ENCODE measurements at places on chromosomes 7 and 10.

DNA sequence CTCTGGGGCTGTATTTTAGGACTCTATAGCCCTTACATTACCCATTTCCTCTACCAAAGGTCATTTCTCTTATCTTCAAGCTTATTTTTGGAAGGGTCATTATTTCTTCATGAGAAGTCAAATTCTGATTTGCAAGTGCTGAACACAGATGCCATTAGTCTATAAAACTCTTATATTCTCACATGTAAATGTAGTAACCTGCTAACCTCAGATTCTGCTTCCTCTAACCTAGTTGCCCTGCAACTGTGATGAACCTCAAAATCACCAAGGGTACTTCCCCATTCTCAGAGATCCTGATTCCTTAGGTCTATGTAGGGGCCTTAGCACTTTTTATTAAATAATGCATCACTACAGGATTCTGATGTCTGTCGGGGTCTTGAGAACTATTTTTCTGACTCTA, 6.3 kb downstream of the FAS start:
- no peak for DNase-seq

GRCh38 chr7:69657331-69657730, 59.1 kb downstream of the AUTS2 start:
- DNase-seq = no peak

DNA sequence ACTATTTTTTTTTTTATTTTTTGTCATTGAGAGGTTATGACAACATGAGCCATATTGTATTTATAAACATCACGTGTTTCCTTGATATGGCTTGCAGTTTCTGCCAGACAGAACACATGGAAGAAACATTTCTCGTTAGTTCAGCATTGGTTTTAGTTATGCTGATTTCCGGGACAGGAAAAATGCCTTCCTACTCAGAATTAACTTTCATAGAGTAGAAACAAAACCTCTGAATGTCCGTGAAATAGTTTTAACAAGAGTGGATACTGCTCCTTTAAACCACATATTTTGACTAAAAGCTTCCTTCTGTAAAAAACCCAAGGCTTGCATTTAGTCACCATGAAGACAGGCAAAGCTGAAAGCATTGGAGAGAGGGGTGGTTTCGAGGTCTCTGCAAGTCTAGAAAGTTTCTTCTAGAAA, 240.4 kb downstream of the KIAA1217 start:
- no peak for DNase-seq

GRCh38 chr10:46218921-46219320, 67.9 kb upstream of the ANTXRL start:
- no peak for DNase-seq

GRCh38 chr10:48821692-48822091, 117.9 kb downstream of the LRRC18 start:
- no peak for DNase-seq

DNA sequence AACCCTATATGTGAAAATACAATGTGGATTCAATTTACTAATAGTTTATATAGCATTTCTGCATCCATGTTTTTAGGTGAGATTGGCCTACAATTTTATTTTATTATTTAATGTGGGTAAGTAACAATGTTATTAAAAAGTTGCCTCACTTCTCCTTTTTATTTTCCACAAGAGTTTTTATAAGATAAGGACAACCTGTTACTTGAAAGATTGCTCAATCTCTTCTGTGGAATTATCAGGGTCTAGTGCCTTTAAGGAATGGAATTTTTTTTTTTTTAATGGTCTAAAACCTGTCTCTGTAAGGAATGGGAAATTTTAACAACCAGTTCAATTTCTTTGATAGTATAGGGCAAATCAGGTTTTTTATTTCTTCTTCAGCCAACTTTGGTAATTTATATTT, 53.9 kb upstream of the RAB18 start:
- no peak for DNase-seq

DNA sequence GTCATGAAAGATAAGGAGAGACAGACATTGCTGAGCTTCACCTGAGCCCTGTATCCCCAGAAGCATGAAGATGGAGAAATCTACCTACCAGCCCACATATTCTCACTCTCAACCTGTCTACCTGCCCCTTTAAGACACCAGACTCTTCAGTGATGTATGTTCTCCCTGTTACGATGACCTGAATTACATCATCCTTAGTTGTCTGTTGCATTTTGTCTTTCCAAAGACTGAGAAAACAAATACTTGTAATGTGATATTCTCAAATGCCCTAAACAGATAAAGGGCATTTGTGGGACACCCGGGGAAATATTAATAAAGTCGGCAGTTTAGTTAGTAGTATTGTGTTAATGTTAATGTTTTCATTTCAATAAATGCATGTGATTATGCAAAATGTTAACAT, 305.8 kb upstream of the IGFBP3 start:
- no peak for DNase-seq

GRCh38 chr7:50646069-50646468, 80.9 kb upstream of the DDC start:
- DNase-seq = no peak

DNA sequence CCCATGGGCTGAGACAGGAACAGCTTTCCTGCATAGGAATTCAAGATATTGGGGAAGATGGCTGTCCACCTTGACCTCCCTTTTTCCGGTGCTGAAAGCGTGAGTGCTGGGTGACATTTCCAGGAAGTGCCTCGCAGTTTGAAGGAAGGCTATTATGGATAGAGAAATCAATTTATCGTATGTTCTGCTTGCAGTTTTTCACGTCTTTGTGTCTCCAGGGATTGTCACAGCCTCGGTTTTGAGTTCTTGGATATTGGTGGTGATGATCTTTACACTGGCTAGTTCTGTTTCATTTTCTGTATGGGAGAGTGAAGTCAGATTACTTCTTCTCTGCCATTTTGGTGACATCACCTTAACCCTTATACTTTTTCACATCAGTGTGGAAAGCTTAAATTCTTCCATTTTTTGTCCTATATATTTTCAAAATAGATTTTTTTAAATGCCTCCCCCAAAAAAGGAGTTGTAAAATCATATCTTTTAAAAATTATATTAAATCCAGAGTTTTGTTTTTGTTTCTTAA, 102.5 kb upstream of the APBB1IP start:
- no peak for DNase-seq

DNA sequence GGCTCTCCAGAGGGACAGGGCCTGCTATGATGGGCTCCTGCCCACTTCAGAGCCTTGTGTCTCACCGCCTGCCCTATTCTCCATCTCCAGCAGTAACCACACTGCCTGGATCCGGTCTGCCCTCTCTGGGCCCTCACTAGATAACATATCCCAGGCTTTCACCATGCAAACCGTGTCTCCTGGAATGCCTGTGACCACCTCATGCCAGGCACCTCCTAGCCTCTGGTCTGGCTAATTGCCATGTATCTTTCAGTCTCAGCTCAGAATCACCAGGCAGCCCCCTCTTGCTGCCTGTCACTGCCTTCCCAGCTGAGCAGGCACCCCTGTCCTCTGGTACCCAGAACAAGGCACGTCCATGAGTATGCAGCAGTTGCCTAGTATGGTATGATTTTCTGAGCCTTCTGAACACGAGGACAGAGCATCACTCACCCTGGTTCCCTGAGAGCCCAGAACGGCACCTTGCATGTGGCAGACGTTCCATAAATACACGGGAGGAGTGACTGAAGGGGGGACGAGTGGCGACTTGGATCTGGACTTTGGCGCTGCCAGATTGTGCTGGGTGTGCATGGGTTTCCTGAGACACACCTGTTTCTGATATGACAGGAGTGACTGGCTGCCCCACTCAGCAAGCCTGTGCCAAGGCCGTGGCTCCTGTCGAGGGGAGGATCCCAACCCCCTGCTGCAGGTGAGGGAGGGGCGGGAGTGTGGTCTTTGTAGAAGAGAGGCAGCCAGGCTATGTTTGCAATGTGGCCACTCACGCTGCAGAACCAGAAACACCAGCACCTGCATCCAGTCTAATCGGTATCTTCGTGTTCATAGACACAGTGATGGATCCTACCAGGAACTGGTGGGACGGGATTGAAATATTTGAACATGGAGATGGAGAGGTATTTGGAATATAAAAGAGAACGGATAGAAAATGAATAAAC, 95.2 kb downstream of the VOPP1 start:
- DNase-seq = no peak

GRCh38 chr10:118981946-118982345, 47.6 kb upstream of the NANOS1 start:
- DNase-seq = no peak

DNA sequence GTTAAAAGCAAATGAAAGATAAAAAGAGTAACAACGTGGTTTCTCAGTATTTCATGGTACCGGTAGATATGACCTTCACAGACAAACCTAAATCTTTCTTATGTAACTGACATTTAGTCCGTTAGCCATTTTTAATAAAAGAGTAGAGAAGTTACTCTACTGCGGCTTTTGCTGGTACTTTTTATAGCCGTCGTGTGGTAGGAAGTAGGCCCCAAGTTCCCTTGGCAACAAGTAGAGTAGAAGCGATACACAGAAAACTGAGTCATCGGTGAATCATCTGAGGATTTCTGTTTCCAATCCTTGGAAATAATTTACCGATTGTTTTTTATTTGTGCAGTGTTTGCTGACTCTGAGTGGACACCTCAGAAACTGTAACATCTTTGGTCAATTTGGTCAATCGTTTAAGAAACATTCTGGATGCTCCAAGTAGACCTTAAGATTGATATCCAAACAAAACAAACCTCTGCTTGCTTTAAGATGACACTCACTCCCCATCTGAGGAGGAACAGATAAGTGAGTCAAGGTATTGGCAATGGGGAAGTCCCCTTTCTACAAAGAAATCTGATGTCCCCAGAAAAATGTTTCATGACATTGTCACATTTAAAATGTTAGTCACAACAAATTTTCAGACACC, 63.9 kb upstream of the AHR start:
- no peak for DNase-seq

- DNase-seq = no peak
Observed at GRCh38 chr10:118324140-118324539, 18.0 kb downstream of the FAM204A start.

DNA sequence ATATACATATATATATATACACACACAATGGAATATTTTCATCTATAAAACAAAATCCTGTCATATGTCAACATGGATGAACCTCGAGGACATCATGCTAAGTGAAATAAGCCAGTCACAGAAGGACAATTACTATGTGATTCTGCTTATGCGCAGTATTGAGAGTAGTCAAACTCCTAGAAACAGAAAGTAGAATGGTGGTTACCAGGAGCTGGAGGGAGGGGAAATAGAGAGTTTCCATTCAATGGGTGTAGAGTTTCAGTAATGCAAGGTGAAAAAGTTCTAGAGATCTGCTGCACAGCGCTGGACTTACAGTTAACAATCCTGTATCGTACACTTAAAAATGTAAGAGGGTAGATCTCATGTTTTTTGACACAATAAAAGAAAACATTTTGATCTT, 181.9 kb downstream of the CDCA7L start:
- no peak for DNase-seq

DNA sequence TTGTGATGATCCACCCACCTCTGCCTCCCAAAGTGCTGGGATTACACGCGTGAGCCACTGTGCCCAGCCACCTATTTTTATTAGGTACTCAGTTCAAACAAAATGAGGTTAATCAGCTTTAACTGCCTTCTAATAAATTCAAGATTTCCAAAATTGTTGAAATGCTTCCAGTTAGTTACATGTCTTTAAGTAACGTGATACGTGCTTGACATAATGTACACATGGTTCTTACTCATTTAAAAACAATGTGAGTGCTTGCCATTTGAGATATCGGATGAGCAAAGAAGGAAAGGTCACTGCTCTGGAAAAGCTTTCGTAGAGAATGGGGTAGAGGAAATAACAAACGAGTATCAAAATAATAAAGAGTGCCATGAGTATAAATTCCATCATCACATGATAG, 83.6 kb downstream of the KMT2E start:
- DNase-seq = peak; percentile 15

- no peak for DNase-seq
Observed at GRCh38 chr7:117656806-117657205, 177.0 kb downstream of the CFTR start.

- DNase-seq = no peak
Observed at GRCh38 chr10:113992471-113993011, 51.1 kb upstream of the ADRB1 start.

GRCh38 chr10:78973901-78974616, 94.7 kb upstream of the ZMIZ1 start:
- DNase-seq = peak; percentile 91

GRCh38 chr7:7405461-7405860, 130.2 kb downstream of the COL28A1 start:
- DNase-seq = no peak

DNA sequence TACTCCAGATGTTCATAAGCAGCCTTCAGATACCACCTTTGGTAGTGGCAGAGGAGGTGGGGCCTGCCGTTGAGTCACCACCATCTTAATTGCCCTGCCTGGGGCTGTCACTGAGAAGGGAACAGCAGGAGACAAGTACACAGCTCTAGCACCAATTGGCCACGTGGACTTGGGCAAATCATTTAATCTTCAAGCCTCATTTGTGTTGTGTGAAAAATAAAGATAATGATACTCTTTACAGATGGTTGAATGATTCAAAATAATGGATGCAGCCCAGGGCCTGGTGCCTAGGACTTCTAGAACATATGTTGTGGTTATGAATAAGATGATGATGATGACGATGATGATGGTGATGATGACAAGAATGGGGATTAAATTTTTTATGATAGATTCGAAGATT, 111.9 kb upstream of the ADAM12 start:
- no peak for DNase-seq

DNA sequence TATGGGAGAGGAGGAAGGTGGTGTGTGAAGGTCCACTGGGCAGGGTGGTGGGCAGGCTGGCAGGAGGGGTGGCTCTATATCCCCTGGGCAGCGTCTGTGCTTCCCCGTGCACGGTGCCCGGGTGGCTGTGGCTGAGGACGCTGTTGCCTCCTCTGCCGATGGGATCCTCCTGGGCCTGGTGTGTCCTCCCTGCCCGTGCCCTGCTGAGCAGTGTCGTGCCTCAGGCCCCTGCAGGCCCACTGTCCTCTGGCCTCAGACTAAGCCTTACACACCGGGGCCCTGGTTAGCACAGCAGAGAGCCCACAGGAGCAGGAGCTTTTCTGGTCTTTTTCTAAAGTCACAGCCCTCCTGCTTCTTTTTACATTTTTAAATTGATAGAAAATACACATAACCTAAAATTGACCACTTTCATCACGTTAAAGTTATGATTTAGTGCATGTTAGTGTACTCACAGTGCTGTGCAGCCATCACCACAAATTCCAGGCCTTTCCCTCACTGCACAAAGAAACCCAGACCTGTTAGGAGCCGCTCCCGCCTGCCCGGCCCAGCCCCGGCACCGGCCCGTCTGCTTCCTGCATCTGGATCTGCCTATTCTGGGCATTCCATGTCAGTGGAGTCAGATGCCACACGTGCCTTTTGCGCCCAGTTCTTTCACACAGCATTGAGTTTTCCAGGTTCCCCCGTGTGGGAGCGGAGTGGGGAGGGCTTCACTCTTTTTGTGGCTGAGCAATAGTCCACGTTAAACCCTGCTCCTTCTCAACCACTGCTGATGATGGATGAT, 19.4 kb downstream of the PFKFB3 start:
- no peak for DNase-seq
